Putamen (tissue), 1 donor: ENCODE measurements at places on chromosomes 4 and X.

DNA sequence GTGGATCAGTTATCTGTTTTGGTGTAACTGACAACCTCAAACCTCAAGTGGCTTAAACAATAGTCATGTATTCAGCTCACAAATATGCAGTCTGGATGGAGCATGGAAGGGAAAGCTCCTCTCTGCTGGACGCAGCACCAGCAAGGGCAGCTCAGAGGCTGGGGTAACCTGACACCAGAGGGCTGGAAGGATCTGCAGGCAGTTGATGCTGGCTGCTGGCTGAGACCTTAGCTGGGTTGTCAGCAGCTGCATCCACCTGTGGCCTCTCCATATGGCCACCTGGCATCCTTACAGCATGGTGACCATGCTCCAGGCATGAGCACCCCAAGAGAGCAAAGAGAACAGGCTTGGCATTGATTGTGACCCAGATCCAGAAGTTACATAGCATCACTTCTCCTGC is 46.7 kb downstream of the ENPP6 start:
- DNase-seq = no peak

- no peak for DNase-seq
These were observed 46.0 kb downstream of the SEPSECS start for GRCh38 chr4:25113915-25114904.

GRCh38 chr4:80134936-80135701 is 62.1 kb upstream of the ANTXR2 start:
- DNase-seq = no peak

- no peak for DNase-seq
These were observed 240.2 kb downstream of the ADGRL3 start for GRCh38 chr4:61440321-61440720.

- DNase-seq = no peak
These were observed 28.9 kb upstream of the LRBA start for GRCh38 chr4:151043803-151044515.

DNA sequence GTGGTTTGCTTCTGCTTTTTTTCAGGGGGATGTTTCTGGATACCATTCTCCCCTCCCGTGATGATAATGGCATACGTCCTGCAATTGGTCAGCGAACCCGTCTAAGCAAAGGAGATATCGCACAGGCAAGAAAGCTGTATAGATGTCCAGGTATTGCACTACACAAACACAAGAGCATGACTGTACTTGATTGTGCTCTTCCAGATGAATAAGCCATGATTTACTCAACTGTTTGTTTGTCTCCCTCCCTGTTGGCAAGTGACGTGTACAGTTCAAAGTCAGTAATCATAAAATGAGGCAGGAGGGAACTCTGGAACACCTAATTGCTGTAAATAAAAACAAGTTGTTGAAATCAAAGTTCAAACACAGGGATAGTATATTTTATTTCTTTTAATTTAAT is 141.4 kb downstream of the TLL1 start:
- DNase-seq = no peak

DNA sequence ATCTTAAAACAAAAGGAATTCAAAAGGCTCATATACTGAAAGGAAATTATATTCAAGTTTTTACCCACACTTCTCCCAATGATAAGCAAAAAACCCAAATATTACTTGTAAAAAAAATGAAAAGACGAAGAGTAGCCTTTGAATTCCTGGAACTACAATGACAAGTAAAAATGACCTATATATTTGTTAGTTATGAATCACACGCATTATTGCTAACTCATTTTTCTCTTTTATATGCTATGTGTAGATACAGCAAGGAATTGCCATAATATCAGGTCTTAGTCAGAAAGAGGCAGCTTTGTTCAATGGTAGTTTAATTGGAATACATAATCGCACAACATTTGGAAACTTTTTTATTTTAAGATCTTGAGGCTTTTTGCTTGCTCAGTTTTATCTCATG is 22.7 kb upstream of the ASB5 start:
- no peak for DNase-seq

- no peak for DNase-seq
These were observed 52.1 kb downstream of the RTL5 start for GRCh38 chrX:72079607-72080006.

DNA sequence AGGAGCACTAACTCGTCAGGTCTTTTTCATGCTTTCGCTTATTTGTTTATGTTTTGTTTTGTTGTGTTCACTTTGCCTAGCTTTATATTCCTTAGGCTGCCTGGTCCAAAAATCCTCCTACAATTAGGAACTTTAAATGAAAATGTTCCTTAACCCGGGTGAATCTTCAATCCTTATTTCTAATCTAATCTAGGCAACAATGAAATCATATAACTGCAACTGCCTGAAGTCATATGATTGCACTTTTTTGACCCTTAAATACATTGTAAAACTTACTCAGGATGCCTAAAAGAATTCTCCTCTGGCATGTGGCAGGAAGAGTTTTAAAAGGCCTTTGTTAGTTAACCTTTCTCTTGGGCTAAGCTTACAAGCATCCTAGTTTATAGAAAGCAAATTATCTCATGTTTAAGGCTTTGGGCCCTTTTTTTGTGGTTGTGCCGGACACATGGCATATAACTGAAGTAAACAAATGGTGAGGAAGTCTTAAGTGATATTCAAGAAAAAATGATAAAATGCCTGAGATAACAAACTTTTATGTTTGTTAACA is 279.4 kb downstream of the FAT4 start:
- DNase-seq = no peak

DNA sequence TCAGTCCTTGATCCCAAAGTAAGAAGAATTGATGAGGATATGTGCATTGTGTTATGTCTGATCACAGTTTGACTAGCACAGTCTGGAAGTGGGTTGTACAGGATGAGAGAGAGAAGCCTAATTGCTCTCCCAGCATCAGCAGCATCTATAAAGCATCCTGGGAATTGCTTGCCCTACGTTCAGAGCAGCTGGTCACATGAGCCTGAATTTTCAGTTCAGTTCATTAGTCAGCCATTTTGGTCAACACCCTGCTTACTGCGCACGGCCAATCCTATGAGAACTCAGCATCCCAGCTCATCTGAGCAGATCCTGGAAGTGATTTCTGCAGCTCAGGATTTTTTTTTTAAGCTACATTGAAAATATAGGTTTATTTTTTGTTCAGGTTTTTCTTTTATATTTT is at the start of gene RUFY3:
TSS of gene RUFY3 (plus strand) at position 218 of the 400 bp plus-strand sequence. CDS start 610 bp downstream, outside the sequence.
- peak; percentile 96 for DNase-seq

GRCh38 chrX:22760513-22761057 is 239.2 kb upstream of the DDX53 start:
- DNase-seq = no peak
